Activated T-cell treated with anti-CD3 and anti-CD28 coated beads for 48 hours (primary cell): ENCODE measurements at places on chromosomes 2 and 18.

- no peak for DNase-seq
These were observed 1.5 kb upstream of the DLX1 start for GRCh38 chr2:172083628-172084394.

GRCh38 chr2:165573534-165574461, 104.3 kb downstream of the CSRNP3 start:
- DNase-seq = no peak

GRCh38 chr2:70887208-70887549, 48.5 kb upstream of the ATP6V1B1 start:
- no peak for DNase-seq

- no peak for DNase-seq
These were observed 214.6 kb downstream of the SETBP1 start for GRCh38 chr18:44895176-44895798.

DNA sequence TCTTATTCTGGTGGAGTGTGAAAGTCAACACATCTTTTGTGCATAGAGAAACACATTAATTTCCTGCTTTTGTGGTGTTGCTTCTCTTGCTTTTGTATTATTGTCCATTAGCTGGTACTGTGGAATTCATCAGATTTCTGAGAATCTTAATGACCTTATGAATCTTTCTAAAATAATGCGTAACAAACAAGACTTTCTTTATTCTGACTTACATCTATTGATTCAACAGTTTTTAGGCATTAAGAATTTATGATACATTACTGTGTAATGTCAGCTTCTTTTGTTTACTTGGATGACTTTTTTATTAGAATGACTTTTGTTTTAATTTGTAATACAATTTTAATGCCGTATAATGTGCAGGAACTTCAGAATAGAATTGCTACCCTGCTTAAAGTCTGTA, 43.4 kb downstream of the RAB10 start:
- DNase-seq = no peak

DNA sequence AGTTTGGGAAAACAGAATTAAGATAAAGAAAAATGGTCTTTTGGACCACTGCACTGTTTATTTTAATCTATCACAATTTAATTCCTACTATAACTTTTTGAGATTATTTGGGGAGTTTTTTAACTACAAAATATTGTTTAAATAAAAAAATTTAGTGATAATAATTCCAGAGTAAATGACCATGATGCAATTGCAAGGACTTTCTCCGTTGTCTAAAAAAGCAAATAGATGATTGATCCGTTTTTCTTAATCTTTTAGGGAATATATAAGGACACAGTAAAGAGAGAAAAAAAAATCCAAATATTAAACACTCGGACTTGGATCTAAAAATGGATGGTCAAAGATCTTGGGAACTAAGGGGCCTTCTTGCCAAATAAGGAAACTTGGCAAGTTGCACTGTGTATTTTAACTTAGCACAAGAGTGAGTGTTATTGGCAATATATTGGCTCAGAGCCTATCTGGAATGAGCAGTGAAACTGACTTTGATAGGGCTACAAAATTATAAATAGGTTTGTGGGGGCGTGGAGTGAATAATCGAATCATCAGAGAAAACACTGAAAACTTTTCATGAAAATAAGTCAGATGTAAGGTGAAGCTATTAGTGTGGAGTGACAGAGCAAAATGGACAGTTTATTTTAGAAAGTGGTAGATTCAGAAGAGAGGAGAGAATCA, 2.0 kb downstream of the MAP3K20 start:
- DNase-seq = no peak

DNA sequence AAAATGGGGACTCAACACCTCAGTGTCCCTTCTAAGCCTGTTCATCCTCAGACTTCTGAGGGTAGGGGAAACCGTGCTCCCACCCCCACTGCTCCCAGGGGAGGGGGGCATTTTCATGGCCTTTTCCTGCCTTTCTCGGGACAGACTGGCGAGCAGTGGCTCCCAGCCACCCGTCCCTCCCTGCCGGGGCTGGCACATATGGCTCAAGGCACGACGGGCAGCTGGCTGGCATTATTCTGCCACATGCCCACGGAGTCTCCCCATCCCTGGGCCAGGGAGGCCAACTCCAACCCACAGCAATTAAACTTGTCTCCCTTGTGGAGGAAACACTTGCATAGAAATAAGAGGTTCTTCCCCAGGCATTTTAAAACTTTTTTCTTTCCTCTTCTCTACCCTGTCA, 148.5 kb upstream of the CBLN2 start:
- no peak for DNase-seq

DNA sequence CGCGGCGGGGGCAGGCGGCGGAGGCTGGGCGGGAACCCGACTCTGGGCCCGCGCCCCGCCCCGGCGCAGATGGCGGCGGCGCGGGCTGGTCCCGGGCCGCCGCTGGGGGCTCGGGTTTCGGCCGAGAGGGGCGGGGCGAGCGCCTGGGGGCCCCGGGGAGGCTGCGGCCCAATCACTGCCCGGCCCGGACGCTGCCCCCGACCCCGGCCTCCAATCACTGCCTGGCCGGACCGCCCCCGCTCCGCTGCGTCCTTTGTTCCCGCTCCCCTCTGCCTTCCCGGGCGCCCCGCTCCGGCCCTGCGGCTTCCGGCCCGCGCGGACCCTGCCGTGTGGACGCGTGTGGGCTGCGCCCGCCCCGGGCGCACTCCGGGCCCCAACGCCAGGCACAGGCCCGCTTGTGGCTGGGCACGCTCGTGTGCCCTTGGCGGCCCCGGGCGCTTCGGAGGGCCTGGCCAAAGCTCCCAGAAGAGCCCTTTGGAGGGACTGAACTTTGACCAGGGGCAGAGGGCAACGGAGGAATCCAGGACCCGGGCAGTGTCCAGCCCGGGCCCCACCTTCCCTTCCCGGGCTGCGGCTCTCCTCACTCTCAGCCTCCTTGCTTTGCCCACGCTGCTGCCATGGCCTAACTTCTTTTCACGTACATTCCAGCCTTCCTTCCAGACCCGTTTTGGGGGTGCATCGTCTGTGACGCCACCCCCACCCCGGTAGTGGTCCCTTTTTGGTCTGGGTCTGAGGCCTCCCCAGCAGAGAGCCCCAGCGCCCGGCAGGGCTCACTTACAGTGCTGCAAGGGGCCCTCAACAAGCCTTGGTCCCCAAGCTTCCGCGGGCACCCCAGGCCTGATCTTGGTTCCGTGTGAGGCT, 27.1 kb upstream of the PTMA start:
- no peak for DNase-seq

GRCh38 chr2:157324331-157324843, 1.2 kb downstream of the ERMN start:
- DNase-seq = no peak
